Epithelial cell of alveolus of lung (primary cell): ENCODE measurements at places on chromosomes 7 and 10. TPM values are rescaled to one million over a fixed set of nuclear protein-coding genes. Genes with fewer than 3 reads are reported as not detected.

The CCDC146 gene
- 0.24 and 0.26 TPM in 2 replicates for total RNA-seq

The MSMB gene
- total RNA-seq: not detected in 2 replicates

The TRIM73 gene
- 0.72 and 1.0 TPM in 2 replicates for total RNA-seq

The KCNMA1 gene
- 1.8 and 7.0 TPM in 2 replicates for total RNA-seq

The GPR26 gene
- total RNA-seq: not detected in 2 replicates

The PSTK gene
- total RNA-seq: 4.9 and 5.7 TPM in 2 replicates

The WDR11 gene
- total RNA-seq: 29.4 and 33.0 TPM in 2 replicates

The ODAD2 gene
- 0.52 and 0.64 TPM in 2 replicates for total RNA-seq
